ENCODE measurements at places on chromosomes 2 and 18. TPM values are rescaled to one million over a fixed set of nuclear protein-coding genes. Genes with fewer than 3 reads are reported as not detected.

The ITPRIPL1 gene
- total RNA-seq = 1.6 TPM

The C2orf78 gene
- not detected for total RNA-seq

The CXCR1 gene
- total RNA-seq = not detected

The CAPN14 gene
- total RNA-seq = under 0.01 TPM

The ALKAL2 gene
- not detected for total RNA-seq

The CNGA3 gene
- under 0.01 TPM for total RNA-seq

The XDH gene
- total RNA-seq = under 0.01 TPM

The TUBA4B gene
- not detected for total RNA-seq

The SERPINB10 gene
- total RNA-seq = 0.07 TPM
